T follicular helper cell (primary cell): ENCODE measurements at places on chromosomes 11 and 22.

GRCh38 chr11:113615098-113615497 lies 91.0 kb downstream of the TMPRSS5 start:
- DNase-seq = no peak

GRCh38 chr11:57336111-57336666 lies 497 bp upstream of the SSRP1 start:
- no peak for DNase-seq

DNA sequence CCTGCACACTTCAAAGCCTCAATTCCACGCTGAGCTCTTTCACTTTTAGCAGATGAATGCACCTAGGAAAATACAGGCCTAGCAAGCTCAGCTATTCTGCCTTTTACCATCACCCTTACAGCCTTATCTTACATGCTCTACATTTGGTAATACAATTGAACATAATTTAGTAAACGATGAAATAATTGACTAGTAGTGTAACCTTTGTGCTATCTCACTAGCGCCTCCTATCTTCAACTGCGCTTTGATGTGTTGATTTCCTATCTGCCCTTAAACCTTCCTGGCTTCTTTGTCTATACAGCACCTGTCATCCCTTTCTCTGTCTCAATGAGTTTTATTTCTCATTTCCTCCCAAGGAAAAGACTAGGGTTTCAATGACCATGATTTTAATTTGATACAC lies 149.7 kb downstream of the LRRC4C start:
- no peak for DNase-seq

DNA sequence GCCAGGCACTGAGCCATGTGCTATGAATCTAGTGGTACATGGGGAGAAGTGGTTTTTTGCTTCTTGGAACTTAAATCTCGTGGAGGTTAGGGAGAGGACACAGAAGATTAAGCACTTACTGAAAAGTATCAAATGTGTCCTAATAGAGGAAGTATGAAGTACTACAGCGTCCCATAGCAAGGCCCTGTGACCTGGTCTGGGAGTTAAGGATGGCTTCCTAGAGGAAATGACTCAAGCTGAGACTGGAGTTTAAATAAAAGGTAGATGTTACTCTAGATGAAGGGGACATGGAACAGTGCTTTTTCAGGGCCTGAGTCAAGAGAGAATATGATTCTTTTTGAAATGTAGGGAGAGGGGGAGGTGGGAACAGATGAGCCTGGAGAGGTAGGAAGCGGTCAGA lies 202.9 kb downstream of the GRIK4 start:
- no peak for DNase-seq

DNA sequence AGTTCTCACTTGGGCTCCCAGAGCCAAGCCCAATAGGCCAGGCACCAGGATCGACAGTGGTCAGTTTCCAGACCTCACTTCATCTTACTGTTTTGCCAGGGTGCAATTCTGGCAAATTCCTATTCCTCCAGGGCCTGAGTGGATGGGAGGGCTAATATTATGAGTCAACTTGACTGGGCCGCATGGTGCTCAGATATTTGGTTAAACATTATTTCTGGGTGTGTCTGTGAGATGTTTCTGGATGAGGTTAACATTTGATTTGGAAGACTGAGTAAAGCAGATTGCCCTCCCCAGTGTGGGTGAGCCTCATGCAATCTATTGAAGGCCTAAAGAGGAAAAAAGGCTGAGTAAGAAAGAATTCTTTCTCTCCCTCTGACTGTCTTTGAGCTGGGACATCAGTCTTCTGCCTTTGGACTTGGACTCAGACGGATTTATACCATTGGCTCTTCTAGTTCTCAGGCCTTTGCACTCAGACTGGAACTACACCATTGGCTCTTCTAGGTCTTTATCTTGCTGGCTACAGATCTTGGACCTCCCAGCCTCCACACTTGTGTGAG lies 132.9 kb upstream of the ZBED5 start:
- no peak for DNase-seq

- no peak for DNase-seq
Observed at GRCh38 chr11:17978553-17979287, 34.1 kb downstream of the SERGEF start.

DNA sequence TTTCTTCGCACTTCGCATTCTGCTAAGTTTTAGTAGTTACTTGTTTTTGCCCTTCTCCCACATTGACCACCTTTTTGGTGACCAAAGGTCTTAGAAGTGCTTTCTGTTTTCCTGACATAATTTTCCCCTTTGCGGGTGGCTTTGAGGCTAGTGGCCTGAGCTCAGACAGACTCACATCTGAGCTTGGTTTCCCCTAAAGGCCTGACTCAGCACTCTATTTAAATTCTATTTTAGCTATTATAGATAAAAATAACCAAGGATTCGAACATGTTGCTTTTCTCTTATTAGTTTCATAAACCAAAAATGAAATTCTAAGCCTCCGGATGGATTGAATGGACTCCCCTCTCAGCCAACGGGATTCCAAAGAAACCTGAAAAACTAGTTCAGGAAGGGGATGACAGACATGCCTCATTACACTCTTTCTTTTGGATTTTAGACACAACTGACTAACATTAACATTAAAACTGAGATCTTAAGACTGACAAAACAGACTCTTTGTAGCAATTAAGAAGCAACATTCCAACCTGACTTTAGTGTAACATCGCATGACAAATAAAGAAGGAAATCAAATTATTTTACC lies 258.5 kb downstream of the LUZP2 start:
- no peak for DNase-seq

DNA sequence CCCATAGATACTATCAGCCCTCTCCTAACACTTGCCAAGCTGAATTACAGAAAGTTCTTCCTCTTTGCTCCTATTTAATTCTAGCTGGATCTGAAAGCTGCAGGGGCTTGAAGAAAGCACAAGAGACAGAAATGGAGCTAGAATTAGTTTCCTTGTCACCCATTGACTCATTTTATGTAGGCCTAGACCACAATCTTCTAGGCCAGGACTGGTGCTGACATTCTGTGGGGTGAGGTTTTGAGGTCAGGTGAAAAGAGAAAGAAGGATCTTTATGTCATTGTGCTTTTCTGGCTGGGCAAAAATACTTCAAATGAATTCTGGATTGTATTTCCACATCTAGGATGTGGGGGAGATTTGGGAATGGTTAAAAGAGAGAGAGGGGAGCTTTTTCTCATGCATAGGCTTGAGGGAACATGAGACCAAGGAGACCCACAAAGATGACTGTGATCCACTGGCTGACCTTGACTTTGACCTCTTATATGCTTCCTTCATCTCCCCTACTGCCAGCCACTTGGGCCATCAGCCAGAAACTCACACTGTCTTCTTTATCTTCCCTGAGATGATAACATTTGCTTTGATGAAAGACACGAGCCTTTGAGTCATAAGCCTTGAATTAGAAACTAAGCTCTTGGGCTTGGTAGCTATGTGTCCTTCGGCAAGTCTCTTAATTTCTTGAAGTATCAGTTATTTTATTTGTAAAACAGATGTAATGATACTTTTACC lies 274.9 kb upstream of the CADM1 start:
- DNase-seq = no peak

GRCh38 chr11:15499674-15500073 lies 385.0 kb downstream of the INSC start:
- no peak for DNase-seq

GRCh38 chr22:30860176-30861105 lies 108.1 kb downstream of the MORC2 start:
- no peak for DNase-seq

GRCh38 chr22:19178657-19179496 lies at the start of gene SLC25A1:
TSS of gene SLC25A1 (minus strand) at chr22:19178736. CDS start at chr22:19178673, 63 bp downstream.
- peak; percentile 57 for DNase-seq

- no peak for DNase-seq
Observed at GRCh38 chr11:66326261-66327111, 9.6 kb upstream of the CD248 start.

GRCh38 chr11:95229199-95229992 lies 1.6 kb downstream of the SESN3 start:
- no peak for DNase-seq

GRCh38 chr11:131858505-131858904 lies 488.1 kb downstream of the NTM start:
- DNase-seq = no peak

GRCh38 chr11:133082453-133082781 lies 449.9 kb downstream of the OPCML start:
- DNase-seq = no peak

- no peak for DNase-seq
Observed at GRCh38 chr11:94958121-94958696, 15.1 kb downstream of the CWC15 start.
